Body of pancreas (tissue), 4 donors: ENCODE measurements at places on chromosomes 4 and X. TPM values are rescaled to one million over a fixed set of nuclear protein-coding genes. Genes with fewer than 3 reads are reported as not detected.

The CXCL1 gene
- 52.7 TPM for total RNA-seq

- no peaks in the 10 kb centered on the region for H3K4me1 ChIP-seq
- H3K27me3 ChIP-seq: no peaks in the 10 kb centered on the region
- no peak overlapping the region for H3K4me3 ChIP-seq
- no peaks in the 10 kb centered on the region for H3K36me3 ChIP-seq
These were observed 529.2 kb downstream of the RAPGEF2 start for GRCh38 chr4:159632031-159632430.

- H3K4me1 ChIP-seq: no peaks in the 10 kb centered on the region
- DNase-seq: no peak
- no peak overlapping the region for H3K27ac ChIP-seq
- H3K36me3 ChIP-seq: no peaks in the 10 kb centered on the region
- no peak overlapping the region for H3K4me3 ChIP-seq
These were observed 304.0 kb upstream of the PITX2 start for GRCh38 chr4:110926841-110927400.

DNA sequence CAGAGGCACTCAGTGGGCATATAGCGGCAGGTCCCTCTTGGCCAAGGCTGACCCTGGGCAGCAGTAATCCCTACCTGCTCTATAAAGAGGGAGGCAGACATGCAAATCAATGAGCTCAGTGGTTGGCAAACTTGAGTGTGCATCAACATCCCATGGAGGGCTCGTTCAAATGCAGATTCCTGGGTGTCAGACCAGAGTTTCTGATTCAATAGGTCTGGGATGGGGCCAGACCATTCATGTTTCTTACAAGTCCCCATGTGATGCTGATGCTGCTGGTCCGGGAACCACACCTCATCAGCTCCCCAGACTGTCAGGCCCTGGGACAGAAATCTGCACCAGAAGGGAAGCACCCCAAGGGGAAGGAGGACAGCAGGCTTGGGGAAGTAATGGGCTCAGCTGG, 38.9 kb upstream of the HMGB3 start:
- no peak overlapping the region for H3K4me3 ChIP-seq
- H3K4me1 ChIP-seq: peaks cover 6% of the 10 kb centered on the region
- no peak for DNase-seq
- H3K27me3 ChIP-seq: no peaks in the 10 kb centered on the region
- H3K36me3 ChIP-seq: no peaks in the 10 kb centered on the region

DNA sequence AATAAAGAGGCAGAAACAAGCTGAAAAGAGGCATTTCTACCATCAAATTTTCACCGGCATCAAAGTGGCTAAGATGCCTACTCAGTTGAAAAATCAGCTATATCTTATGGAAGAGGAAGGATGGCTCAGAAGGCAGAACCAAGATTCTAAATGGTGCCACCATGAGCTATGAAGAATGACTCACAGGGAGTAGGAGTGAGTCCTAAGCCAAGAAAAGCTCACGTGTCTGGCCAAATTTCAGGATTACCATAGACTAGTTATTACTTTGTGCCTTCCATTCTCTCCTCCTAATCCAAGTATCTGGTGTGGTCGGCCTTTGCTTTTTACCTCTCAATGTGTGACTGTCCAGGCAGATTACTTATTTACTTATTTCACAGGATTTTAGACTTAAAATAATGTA, 54.8 kb downstream of the BMP3 start:
- no peaks in the 10 kb centered on the region for H3K4me1 ChIP-seq
- no peak for DNase-seq
- H3K27ac ChIP-seq: no peak overlapping the region
- no peak overlapping the region for H3K4me3 ChIP-seq
- no peaks in the 10 kb centered on the region for H3K27me3 ChIP-seq

- H3K36me3 ChIP-seq: no peaks in the 10 kb centered on the region
- no peak overlapping the region for H3K4me3 ChIP-seq
- no peaks in the 10 kb centered on the region for H3K4me1 ChIP-seq
- no peak overlapping the region for H3K27ac ChIP-seq
- no peak for DNase-seq
These were observed 46.6 kb downstream of the AFM start for GRCh38 chr4:73528171-73528570.

DNA sequence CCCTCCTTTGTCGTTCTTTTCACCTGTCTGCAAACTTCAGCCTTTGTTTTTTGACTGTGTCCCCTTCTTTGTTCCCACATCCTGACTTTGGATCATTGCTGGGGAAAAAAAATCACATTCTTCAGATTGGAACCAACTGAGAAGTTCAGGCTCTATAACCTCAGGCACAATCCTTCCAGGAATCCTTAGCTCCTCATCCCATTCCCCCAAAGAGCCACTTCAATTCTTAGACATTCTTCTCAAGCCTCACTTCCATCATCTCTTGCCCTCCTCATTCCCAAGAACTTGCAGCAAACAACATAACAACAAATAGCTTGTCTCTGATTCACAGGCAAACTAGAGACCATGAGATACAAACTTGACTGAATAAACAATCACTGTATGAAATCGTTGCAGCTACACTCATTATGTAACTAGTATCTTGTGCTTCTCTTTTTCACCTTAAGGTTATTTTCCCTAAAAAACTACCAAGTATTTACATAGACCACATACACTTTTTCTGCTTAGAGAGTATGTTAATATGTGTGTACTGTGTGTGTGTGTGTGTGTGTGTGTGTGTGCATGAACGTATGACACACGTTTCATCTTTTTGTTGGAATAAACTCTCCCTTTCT, 26.4 kb upstream of the PGM2 start:
- DNase-seq: no peak
- no peak overlapping the region for H3K4me3 ChIP-seq
- H3K27me3 ChIP-seq: no peaks in the 10 kb centered on the region
- H3K27ac ChIP-seq: no peak overlapping the region
